ENCODE measurements at places on chromosomes 4 and X.

- DNase-seq = no peak
Measured at GRCh38 chrX:47097018-47097417, 18.8 kb downstream of the RGN start.

GRCh38 chrX:69140837-69141236 lies 24.4 kb downstream of the PJA1 start:
- DNase-seq = no peak

DNA sequence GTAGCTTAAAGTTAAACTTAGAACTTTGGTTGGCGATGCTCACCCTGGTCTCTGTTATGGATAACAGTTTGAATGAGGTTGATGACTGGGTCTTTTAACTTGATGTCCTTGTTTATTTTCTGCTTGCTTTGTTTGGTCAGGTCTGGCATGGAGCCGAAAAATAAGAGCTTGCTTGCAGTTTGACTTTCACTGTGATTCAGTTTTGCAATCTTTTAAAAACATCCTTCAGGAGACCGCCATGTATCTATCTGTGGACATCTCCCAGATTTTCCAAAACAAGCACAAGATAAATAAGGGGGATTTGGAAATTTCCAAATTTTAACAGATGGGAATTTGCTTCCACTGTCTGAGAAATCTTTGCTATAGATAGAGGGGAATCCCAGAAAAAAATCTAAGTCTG lies 246.7 kb downstream of the PALLD start:
- DNase-seq = no peak

- DNase-seq = no peak
Measured at GRCh38 chr4:99918656-99919055, 24.4 kb upstream of the LAMTOR3 start.

- no peak for DNase-seq
Measured at GRCh38 chrX:69131886-69132285, 33.4 kb downstream of the PJA1 start.

DNA sequence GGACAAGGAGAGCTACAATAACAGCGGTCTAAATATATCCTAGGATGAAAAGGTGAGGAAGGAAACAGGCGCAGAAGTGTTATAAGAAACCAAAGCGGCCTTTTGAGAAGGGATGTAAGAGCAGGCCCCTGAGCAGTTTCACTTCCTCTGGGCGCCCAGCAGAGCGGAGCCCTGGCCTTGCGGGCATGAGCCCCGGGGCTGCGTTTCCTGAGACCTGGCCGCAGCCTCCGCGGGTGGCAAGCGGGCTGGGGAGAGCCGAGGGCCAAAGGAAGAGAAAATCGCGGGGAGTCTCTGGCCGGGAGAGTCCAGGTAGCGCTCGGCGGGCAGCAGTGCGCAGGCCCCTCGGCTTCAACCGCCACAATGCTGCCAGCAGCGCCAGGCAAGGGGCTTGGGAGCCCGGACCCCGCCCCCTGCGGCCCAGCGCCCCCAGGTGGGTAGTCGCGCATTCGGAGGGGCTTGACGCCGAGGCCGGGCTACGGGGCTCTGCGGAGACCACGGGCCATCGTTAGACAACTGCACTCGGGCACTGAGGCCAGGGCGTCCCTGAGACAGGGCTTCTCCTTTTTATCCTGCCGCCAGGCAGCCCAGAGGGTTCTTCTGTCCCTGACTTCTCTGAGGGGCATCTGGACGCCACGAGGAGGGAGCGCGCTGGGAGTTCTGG lies at the start of gene BANK1:
Gene BANK1 (plus strand): TSS at position 210 of the 661 bp plus-strand sequence. CDS start 151 bp downstream, at position 361.
- DNase-seq = peak; percentile 26

GRCh38 chr4:28926156-28926555 lies 1794.0 kb upstream of the PCDH7 start:
- no peak for DNase-seq

GRCh38 chr4:87251106-87251505 lies 30.7 kb upstream of the KLHL8 start:
- DNase-seq = no peak

- no peak for DNase-seq
Measured at GRCh38 chr4:137647375-137647774, 115.1 kb upstream of the PCDH18 start.

GRCh38 chr4:20878806-20879205 lies 178.5 kb downstream of the PACRGL start:
- no peak for DNase-seq

DNA sequence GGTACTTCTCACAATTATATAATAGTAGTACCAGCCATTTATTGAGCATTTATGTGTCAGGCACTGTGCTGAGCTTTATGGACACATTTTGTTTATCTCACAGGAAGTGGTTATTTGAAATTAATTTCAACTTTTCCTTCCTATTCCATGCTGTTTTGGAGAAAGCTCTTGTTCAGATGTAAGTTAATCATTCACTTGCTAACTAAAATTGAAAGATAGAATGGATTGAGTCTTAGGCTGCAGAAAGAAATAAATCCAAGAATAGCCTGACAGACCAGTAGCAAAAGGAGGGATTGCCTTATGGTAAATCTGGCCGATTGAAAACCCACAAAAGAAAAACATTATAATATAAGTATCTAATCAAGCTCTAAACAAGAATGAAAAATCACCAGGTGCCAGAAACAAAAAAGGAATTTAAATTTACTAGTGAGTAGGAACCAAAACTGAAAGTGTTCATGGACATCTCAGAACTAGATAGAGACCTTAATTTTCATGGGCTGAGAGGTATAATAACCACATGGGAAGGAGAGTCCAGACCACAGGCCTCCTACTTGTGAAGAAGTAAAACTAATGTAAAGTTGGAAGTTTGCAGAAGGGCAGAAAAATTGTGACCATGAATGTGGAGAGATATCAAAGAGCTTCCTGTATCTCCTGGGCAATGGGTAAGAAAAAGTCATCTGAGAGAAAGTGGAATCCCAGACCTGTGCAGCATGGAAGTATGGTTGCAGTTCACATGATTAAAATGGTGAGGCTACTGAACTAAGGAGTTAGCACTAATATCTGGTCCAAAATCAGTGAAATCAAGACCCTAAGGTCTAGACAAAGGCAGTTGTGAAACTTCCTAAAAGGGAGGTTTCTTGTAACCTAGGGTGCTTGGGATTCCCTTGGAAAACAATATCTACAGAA lies 38.0 kb downstream of the RADX start:
- no peak for DNase-seq

GRCh38 chrX:125680366-125680765 lies 360.7 kb downstream of the TEX13C start:
- no peak for DNase-seq

- DNase-seq = no peak
Measured at GRCh38 chr4:38011511-38012162, 51.4 kb downstream of the PTTG2 start.

GRCh38 chr4:120331486-120332370 lies 265.1 kb upstream of the MAD2L1 start:
- DNase-seq = no peak

DNA sequence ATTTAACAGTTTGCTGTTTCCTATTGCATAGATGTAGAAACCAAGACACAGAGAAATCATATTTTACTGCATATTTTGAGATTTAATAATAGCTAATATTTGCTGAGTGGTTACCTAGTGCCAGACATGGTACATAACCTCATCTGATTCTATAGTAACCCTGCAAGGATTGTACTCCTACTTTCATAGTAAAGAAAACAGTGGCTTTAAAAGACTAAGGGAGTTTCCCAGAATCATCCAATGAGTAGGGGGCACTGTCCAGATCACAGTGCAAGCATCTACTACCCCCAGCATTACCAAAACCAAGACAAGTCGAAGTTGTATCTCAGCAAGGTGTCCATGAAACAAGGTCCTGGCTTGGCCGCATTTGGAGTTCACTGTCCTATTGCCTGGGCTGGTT lies 224.5 kb upstream of the TENM3 start:
- no peak for DNase-seq

- DNase-seq = no peak
Measured at GRCh38 chrX:23900220-23900797, 7.4 kb downstream of the APOO start.

- DNase-seq = no peak
Measured at GRCh38 chrX:137988470-137988869, 422.5 kb downstream of the ZIC3 start.

- no peak for DNase-seq
Measured at GRCh38 chr4:123870216-123870876, 473.8 kb downstream of the SPRY1 start.

DNA sequence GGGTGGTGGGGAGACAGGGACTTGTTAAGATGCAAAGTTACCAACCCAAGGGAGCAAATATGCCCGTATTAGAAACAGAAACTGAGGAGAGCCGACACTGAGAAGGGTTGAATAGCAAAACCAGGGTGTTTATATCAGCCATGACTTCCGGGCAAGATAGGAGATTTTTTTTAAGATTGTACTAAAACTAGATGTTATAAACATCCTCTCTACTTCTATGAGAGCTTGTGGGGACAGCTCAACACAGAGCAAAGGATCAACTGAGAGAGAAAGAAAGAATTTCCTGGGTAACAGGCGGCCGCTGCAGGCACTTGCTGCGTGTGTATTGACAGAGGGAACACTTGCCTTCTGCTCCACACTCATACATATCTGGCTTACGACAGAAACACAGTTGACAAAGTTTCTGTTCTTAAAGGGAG lies 49.1 kb upstream of the FBXW7 start:
- peak; percentile 38 for DNase-seq

- DNase-seq = no peak
Measured at GRCh38 chr4:76570141-76570973, 135.3 kb downstream of the SHROOM3 start.

- DNase-seq = no peak
Measured at GRCh38 chrX:85107407-85107806, 103.7 kb downstream of the APOOL start.

- DNase-seq = no peak
Measured at GRCh38 chrX:109872021-109872732, 130.7 kb upstream of the TMEM164 start.

DNA sequence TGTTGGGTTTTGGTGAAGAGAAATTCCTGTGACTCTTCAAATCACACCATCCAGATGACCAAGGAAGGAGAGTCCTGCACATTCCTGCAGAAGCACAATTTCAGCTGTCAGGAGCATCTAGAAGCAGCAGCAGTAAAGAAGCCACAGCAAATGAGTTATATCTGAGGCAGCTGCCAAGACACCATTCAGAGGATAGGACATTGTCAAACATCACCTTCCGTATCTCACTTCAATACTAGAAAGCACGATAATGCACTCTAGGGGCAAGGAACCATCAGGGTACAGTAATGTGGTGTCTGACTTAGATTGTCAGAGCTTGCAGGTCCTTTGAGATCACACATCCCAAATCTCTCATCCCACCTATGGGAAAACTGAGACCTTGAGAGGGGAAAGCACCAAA lies 134.5 kb downstream of the COL4A6 start:
- no peak for DNase-seq

- DNase-seq = no peak
Measured at GRCh38 chrX:7027071-7027470, 120.4 kb upstream of the STS start.

GRCh38 chr4:82431831-82432230 lies 1.4 kb downstream of the ENOPH1 start:
- DNase-seq = no peak

- no peak for DNase-seq
Measured at GRCh38 chrX:41122664-41123257, 37.5 kb downstream of the USP9X start.

DNA sequence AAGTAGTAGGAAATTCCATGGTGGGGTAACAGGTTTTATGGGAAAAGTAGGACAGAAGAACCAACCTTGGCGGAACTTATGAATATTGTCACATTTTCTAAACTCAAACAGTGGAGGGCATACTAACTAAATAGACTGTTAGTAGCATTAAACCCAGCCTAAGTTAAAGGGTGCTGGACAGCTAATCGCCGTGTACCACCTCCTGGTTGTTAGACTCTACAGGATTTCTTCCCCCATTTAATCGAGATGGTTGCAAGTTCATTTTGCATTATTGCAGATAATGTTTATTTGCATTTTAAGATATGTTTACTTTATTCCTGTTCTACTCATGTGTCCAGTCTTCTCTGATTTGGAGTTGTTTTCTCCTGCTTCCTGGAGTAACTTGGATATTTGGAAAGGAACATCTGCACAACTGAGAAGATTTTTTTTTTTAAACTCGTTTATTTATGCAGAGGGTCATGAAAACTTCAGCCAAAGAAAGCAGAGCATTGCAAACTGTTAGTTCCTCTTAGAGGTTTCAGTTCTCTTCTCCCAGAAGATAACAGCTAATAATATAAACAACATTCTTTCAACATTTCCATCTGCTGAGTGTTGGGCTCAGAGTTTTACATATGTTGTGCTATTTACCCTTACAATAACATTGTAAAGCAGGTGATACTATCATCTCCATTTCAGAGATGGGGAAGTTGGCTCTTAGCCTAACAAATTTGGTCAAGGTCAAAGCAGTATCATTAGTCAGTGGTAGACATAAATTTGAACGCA lies 51.5 kb upstream of the TBC1D9 start:
- DNase-seq = no peak

DNA sequence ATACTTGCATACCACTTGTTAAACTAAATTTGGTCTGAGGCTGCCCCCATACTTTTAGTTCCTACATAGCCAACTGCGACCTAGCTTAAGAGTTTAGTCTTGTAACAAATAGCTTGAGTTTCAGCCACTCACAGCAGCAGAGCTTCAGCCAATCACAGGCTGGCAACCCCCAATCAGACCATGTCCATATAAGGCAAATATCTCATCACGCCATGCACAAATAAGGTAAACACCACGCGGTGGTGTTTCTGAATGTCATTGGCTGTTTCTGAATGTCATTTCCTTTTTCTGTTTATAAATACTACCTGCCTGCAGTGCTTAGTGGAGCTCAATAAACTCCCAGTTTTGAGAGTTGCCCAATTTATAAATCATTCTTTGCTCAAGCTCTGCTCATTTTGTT lies 143.1 kb upstream of the MAD2L1 start:
- no peak for DNase-seq

DNA sequence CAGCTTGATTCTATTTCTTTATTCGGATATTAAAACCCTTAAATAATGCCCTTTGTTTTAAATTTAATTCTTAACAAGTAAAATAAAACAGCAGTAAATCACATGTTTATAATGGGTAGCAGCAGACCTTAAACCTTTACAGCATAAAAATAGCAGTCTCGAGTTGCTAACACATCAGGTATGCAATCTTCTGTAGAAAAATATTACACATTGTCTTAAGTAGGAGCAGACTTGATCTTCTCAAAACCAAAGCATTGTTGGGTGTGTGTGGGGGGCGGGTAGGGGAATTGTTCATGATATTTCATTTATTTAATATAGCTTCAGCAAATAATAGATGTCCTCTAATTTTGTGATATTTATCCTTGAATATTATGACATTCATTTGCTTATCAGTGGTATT lies 331.4 kb downstream of the PCDH7 start:
- no peak for DNase-seq

- peak; percentile 55 for DNase-seq
Measured at GRCh38 chrX:53089224-53089842, 4.6 kb upstream of the KANTR start.

DNA sequence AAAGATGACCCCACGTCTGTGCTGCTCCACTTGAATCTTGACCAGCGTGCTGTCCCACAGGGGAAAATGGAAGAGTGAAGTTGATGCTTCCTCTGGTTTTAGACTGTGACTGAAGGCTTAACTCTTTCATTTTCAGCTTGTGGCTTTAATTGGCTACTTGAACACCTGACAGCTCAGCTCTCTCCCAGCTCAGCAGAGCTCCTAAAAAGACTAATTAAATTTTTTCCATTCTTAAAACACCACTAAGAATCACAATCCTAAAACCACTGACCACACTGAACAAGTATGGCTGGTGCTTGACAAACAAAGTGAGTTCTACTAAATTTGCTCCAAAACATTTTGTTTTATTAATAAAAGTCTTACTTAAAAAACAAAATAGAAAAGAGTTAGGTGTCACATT lies 71.7 kb downstream of the SRPX start:
- no peak for DNase-seq

- peak; percentile 63 for DNase-seq
Measured at GRCh38 chrX:45771560-45772340, 571.1 kb upstream of the DIPK2B start.

Measured in CD4-positive, alpha-beta memory T cell (primary cell).